ENCODE measurements at places on chromosomes 4 and X.

DNA sequence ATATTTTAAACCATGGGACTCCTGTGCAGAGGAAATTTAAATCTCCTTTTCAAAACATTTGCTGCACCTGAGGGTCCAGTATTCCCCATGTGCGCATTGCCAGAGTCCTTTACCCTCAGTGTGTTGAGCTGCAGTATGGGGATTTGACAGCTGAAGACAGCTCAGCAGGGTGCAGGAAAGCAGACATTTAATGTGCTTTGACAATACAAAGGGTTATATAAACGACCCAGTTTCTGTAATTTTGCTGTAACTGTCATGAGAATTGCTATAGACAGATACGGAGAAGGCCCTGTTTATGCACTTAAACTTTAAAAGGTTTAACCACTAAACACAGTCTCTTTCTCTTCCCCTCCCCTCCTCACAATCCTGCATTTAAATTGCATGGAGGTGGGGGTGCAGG, 393.4 kb downstream of the MID1IP1 start:
- no peak for DNase-seq

- DNase-seq = no peak
These were observed 47.2 kb downstream of the AFAP1 start for GRCh38 chr4:7892212-7893019.

GRCh38 chrX:108068121-108068520, 23.2 kb downstream of the PSMD10 start:
- no peak for DNase-seq

- no peak for DNase-seq
These were observed 20.2 kb upstream of the CCKAR start for GRCh38 chr4:26510334-26510964.

DNA sequence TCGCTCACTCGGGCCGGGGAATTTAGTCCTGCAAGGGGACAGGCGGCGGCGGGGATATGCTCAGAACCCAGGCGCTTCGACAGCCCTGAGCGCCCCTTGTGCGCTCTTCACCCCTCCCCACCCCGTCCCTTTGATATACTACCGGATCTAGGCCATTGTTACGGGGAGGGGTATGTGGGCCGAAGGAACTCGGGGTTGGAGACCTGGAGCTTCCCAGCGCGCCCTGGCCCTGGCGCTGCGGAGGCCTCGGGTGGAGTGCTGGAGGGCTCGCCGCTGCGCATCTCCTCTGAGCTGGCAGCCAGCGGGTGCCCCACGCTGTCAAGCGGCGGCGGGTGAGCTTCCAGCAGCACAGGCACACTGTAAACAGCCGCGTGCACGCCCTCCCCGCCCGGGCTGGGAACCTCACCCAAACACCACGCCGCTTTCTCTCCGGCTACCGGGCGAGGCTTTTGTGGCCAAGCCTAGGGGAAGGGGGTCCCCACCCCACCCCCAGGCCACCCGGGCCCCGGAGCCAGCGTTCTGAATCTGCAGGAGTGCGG, 54.5 kb upstream of the BCOR start:
- peak; percentile 73 for DNase-seq
